ENCODE measurements at places on chromosomes 3 and 15.

- no peak for DNase-seq
Observed at GRCh38 chr15:66145726-66146182, 107.8 kb downstream of the MEGF11 start.

DNA sequence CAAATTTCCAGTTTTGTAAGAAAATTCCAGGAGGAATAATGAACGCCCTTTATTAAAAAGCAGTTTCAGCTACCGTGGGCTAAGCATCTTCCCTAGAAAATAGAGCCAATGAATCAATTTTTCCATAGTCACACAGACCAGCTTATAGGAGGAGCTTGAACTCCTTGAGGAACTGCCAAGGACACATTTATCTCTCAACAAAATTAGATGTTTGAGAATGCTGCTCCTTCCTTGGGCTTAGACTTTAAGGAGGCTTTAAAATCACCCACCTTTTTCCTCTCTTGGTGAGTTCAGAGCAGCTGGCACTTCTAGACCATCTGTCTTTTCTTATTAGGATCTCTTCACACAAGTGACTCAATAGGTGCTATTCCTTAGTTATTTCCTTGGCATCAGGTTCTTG lies 588.0 kb downstream of the SQOR start:
- DNase-seq: no peak

GRCh38 chr3:170680593-170680992 lies 94.7 kb upstream of the SLC7A14 start:
- no peak for DNase-seq

DNA sequence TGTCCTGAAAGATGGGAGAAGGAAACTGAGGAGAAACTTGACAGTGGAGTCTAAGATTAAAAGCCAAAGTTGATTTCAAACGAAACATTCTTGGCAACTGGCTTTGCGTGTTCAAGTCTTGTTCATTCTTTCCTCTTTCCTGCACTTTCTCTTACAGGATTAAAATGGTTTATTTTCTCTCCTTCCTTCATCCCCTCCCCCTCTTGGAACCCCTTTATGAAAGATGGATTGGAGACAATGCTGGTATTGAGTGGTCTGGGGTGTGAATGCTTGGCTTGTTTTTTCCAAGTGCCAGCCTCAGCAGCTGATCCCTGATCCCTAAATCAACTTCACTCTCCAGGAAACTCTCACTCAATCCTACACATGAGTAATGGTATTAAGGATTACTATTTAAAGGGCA lies 703 bp upstream of the LSAMP start:
- DNase-seq: no peak

DNA sequence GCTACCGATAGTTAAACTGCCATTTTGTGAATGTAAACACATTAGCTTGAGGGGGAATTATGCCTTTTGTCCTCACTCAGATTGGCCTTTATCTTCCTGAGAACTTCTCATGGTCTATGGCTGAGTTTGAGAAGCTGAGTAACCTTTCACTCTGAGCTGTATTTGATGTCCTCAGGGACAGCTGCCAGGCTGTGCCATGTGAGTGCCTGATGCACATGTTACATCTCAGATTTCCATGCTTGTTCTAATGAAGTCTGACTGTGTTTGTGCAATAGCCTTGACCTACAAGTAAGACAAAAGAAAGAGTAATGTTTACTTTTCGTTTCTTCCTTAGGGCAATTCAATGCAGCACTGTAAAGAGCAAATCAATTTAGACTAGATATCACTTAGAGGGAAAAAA lies 44.1 kb upstream of the ARL6 start:
- no peak for DNase-seq

GRCh38 chr15:71679793-71680353 lies 130.5 kb upstream of the NR2E3 start:
- no peak for DNase-seq

DNA sequence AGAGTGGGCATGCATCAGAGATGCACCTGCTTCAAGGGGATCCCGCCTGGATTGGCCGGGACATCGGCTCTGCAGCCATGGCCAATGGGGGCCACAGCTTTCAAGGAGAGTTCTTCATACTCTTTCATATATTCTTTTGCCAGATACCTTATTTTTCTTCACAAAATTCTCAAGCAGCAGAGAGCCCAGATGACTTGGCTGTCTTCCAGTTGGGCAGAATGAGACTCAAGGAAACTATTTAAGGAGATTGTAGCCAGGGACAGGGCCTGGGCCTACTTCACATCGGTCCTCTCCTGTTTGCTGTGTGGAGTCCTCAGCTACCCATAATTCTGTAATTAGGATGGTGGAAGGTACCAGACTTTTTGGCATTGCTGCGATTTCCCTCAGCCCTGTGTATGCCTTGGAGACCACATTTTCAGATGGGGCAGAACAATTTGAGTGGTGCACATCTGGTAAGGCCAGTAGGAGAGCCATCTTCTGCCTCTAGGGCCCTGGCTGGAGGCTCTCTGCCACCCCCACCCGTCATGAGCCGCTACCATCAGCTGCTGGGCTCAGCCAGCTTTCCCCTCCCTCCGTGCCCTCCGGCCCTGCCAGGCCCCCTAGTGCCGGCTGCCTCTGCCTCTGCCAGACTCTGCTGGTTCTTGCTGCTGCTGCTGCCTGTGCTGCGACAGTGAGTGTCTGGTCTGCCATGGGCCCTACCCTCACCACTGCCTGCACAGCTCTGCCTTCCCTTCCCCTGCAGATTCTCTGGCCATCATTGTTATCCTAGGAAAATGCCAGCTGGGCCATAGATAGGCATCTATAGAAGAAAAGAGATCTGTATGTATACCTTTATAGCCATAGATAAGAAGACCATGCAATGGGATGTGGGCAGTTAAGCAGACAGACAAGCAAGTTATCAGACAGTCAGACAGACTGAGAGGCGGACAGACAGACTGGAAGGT lies 6.7 kb downstream of the PLIN1 start:
- DNase-seq: no peak

DNA sequence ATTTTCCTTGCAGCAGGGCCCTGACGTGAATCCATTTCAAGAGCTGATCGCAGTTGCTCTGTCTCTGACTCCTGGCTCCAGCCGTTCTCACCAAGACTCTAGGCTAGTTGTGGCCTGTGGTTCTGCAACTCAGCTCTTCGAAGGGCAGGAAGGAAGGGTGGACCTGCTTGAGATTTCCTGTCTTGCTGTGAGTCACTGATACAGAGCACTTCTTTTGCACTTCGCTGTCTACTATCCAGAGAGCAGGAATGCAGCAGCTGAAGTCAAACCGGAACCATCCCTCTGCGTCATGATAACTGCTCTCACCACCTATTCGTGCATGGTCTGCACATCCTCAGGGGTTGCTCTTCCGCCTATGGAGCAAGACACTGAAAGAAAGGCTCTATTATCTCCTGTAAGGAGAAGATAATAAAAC lies 59.7 kb downstream of the RAP2B start:
- DNase-seq: peak; percentile 44

- DNase-seq: no peak
Observed at GRCh38 chr15:74400313-74400860, 32.9 kb upstream of the CYP11A1 start.

DNA sequence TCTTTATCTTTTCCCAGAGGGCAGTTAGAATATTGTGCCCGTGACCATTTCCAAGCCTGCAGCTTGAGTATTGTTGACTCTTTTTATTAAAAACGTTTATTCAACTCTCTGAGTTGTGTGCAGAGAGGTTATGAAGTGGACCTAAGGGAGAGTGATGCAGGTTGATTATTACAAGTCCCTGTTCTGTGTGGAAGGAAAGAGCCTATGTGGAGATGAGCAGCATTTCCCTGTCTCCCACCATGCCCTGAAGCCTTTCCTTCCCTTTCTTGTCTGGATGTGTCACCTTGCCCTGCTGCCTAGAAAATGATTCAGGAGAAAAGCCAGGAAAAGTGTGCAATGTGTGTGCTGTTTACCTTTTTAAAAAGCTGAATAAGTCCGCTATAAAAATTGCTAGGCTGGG lies 19.4 kb downstream of the ZPLD1 start:
- no peak for DNase-seq

GRCh38 chr3:192481638-192482037 lies 245.7 kb downstream of the FGF12 start:
- no peak for DNase-seq

DNA sequence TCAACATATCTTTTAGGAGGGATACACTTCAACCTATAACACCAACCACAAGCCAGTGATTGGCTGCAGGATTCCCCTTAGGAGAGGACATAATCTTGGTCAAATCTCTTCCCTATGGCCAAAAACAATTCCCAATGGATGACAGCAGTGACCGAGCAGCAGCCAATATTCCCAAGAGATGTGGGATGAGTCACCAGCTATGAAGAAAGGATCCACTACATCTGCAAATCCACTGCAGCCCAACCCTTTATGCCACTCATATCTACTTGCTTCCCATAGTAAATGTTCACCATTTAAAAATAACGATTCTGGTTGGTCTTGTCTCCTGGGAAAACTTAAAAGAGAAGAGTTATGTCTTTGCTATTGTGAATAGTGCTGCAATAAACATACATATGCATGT lies 4.5 kb upstream of the IQCF5 start:
- no peak for DNase-seq

Data from activated CD4-positive, CD25-positive, alpha-beta regulatory T cell treated with anti-CD3 and anti-CD28 coated beads, Interleukin-2, amount 50 U/mL, for 72 hours (primary cell).